Fibroblast of villous mesenchyme (primary cell): ENCODE measurements at places on chromosomes 16 and 17. TPM values are rescaled to one million over a fixed set of nuclear protein-coding genes. Genes with fewer than 3 reads are reported as not detected.

DNA sequence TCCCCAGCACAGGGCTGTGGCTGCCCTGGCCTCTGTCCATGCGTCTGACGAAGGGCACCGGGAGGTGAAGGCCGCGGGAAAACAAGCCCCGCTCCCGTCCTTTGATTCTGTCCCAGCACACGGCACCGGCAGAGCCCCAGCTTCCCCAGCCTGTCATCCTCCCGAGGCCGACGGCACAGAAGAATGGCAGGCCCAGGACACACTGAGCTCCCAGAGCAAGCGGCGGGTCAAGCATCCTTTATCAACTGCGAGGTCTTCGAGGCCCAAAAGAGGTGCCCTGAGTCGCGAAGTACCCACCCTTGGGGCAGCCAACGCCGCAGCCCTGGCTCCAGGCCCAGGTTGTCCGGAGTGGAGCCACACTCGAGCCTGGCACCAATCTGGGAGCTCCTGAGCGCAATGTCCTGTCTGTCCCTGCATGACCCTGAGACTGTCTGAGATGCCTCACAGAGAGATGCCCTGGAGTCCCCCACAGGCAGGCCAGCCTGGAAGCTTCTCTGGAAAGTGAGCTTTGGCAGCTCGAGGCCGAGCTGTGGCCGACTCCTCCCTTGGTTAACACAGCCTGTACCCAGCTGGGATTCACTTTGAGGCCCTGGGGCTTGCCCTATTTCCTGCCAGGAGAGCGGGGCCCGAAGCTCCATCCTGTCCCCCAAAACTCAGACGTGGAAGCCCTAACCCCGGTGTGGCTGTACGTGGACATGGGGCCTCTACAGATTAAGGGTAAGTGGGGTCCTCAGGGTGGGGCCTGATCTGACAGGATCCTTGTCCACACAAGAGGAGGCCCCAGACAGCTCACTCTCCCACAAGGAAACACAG, 23.3 kb downstream of the SLC7A5 start:
- DNase-seq, result no peak

GRCh38 chr16:27164352-27164751, 39.0 kb upstream of the KDM8 start:
- DNase-seq, result no peak

DNA sequence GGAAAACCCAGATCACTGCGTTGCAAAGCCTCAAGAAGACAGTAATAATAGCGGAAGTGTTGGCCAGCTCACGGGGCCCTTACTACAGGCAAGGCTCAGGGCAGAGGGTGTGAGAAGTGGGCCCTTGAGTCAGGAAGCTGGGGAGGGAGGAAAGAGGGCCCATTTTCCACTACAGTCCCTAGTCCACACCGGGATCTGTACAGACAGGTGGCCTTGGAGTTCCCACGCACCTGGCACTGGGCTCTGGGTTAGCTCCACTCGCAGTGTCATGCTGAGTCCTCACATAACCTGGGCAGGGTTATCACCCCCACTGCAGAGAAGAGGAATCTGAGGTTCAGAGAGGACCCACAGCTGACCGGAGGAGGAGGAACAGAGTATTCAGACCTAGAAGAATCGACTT, 16.8 kb upstream of the MTSS2 start:
- DNase-seq, result no peak

Gene GJC1
- total RNA-seq, result 30.2 and 40.6 TPM in 2 replicates
